ENCODE measurements at places on chromosomes 4 and X. TPM values are rescaled to one million over a fixed set of nuclear protein-coding genes. Genes with fewer than 3 reads are reported as not detected.

DNA sequence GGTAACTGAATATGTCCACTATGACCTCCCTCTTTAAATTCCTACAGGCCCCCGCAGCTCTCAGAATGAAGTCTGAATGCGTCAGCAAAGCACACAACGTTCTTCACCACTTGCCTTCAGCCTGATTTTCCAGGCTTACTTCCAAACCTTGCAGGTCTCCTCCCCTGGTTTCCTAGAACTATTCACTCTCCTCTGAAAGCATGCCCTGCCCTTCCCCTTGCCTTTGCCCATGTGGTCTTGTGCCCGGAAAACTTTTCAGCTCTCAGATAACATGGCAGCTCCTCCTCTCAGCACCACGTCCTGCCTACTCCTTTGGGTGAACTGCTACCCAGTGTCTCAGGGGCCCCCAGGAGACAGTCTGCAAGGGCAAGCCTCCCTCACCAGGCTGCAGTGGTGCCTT is 268.5 kb upstream of the LDB2 start:
- H3K4me1 ChIP-seq = no peaks in the 10 kb centered on the region
- DNase-seq = no peak
- H3K4me3 ChIP-seq = no peak overlapping the region
- H3K27me3 ChIP-seq = no peaks in the 10 kb centered on the region
- H3K27ac ChIP-seq = no peak overlapping the region
- H3K36me3 ChIP-seq = no peaks in the 10 kb centered on the region

DNA sequence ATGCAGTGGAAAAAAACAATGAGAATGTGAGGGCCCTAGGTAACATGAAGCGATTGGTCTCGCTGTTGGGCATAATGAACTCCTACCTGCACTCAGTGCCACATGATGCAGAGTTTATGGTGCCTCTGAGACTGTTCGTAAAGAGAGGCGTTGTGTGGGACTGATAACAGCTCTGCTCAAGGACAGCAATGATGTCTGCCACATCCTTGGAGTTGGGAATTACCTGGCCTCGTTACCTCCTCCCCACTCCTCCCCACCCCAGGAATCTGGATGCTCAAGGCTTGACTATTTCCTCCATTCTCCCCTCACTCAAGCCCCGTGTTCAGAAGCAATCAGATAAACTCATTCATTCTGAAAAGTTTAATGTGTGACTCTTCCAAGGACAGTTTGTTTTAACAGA is 148.0 kb upstream of the JADE1 start:
- H3K27me3 ChIP-seq = no peaks in the 10 kb centered on the region
- H3K4me3 ChIP-seq = no peak overlapping the region
- peak overlapping the region; percentile 80 for H3K27ac ChIP-seq
- H3K36me3 ChIP-seq = no peaks in the 10 kb centered on the region
- H3K4me1 ChIP-seq = peaks cover 28% of the 10 kb centered on the region
- DNase-seq = peak; percentile 34

LONRF3 gene
- total RNA-seq = 7.3 TPM

DNA sequence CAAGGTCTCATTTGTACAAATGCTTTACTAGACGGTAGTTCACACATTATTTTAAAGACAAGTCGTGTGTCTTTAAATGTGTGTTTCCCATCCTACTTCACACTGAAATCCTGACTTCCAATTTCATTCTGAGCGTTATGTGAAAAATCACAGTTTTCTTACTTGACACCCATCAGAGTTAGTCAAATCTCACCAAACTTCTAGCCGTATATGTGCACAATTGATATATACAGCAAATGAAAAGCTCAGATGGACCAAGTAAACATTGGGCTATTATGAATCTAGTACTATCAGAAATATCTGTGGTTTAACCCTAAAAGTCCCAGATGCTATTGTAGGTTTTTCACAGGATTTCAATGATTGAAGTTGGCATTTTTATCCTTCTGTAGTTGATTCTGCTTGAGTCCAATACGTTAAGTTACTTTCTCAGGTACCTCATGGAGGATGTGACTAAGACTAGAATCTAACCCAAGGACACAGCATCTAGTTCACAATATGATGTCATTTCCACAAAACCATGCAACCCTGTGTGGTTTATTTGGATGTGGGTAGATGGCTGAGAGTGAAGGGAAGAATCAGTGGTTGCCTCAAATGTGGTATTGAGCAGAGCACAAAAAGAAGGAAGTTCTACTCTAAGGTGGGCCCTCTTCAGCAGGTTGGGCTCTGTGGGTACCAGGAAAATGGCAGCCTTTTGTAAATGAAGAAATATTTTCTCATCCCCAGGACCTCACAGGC is 22.1 kb upstream of the TRIM60 start:
- H3K4me3 ChIP-seq = no peak overlapping the region
- no peak for DNase-seq
- no peak overlapping the region for H3K27ac ChIP-seq
- no peaks in the 10 kb centered on the region for H3K4me1 ChIP-seq

GRCh38 chr4:94455081-94455480 is 3.3 kb downstream of the PDLIM5 start:
- no peaks in the 10 kb centered on the region for H3K27me3 ChIP-seq
- H3K4me3 ChIP-seq = no peak overlapping the region
- peak overlapping the region; percentile 10 for H3K27ac ChIP-seq
- peak; percentile 76 for DNase-seq
- no peaks in the 10 kb centered on the region for H3K36me3 ChIP-seq

DNA sequence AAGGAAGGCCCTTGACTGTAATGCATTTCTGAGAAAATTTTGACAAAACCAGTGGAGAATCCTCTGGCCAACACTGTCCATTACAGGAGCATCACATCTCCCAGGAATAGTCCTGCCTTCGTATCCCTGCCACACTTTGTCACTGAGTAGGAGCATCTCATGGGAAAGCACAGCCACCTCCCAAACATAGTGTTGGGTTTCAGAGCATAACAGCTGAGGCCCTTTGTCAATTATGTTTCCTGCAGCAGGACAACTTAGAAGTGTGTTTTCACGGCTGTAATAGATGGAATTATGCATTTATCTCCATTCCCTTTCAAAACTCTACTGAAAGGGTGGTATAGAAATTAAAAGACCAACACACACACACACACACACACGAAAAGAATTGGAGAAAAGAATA is 91.1 kb upstream of the SMAD1 start:
- H3K4me1 ChIP-seq = no peaks in the 10 kb centered on the region
- H3K4me3 ChIP-seq = no peak overlapping the region
- no peaks in the 10 kb centered on the region for H3K36me3 ChIP-seq
- H3K27me3 ChIP-seq = no peaks in the 10 kb centered on the region

- H3K4me1 ChIP-seq = no peaks in the 10 kb centered on the region
- H3K27me3 ChIP-seq = no peaks in the 10 kb centered on the region
- DNase-seq = no peak
- no peaks in the 10 kb centered on the region for H3K36me3 ChIP-seq
- H3K4me3 ChIP-seq = no peak overlapping the region
Observed at GRCh38 chrX:149476513-149476912, 28.6 kb downstream of the IDS start.

MAGEA4 gene
- not detected for total RNA-seq

DNA sequence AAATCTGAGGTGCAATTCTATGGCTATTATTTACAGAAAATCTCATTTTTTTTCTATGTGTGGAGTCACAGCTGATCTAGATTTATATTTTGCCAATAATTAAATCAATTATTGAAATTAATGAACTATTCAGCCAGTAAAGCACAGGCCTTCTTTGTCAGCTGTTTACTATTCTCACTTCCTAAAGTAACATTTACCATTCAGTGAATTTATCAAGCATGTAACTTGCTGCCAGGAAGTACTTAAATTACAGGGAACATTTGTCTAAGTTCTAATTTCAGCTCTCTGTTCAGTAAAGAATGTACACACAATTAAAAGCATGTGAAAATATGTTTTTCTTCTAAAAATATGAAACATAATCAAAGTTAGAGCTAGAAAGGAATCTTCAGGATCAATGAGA is 79.3 kb downstream of the DTHD1 start:
- no peaks in the 10 kb centered on the region for H3K4me1 ChIP-seq
- no peak for DNase-seq
- H3K36me3 ChIP-seq = no peaks in the 10 kb centered on the region
- H3K4me3 ChIP-seq = no peak overlapping the region

FAM47E gene
- 5.7 TPM for total RNA-seq

S100P gene
- 1.0 TPM for total RNA-seq

GRCh38 chr4:74893171-74893570 is 39.7 kb upstream of the PARM1 start:
- H3K27me3 ChIP-seq = no peaks in the 10 kb centered on the region
- H3K4me3 ChIP-seq = no peak overlapping the region
- H3K36me3 ChIP-seq = no peaks in the 10 kb centered on the region
- no peak for DNase-seq

GRCh38 chrX:110170029-110170428 is 147.9 kb downstream of the AMMECR1 start:
- H3K4me1 ChIP-seq = no peaks in the 10 kb centered on the region
- no peak overlapping the region for H3K4me3 ChIP-seq
- H3K27ac ChIP-seq = no peak overlapping the region
- H3K27me3 ChIP-seq = peaks cover 5% of the 10 kb centered on the region

DNA sequence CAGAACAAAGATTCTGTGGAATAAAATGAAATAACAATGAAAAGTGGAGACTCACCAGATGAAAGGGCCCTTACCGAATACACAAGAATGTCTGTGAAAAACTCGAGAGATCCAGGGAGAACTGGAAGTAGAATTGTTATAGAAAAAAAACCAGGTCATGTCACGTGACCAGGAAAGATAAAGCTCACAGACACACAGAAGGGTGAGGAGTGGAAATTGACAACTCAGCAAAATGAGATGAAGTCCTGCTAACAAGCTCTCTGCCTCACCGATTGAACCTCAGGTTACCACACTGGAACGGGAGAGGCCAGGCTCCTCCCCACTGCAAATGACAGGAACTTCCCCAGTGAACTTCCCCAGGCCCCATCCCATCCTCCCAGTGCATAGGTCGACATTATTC is 1618.0 kb upstream of the PCDH10 start:
- no peak for DNase-seq
- H3K36me3 ChIP-seq = no peaks in the 10 kb centered on the region
- H3K27ac ChIP-seq = no peak overlapping the region
- no peaks in the 10 kb centered on the region for H3K27me3 ChIP-seq
- no peak overlapping the region for H3K4me3 ChIP-seq

DNA sequence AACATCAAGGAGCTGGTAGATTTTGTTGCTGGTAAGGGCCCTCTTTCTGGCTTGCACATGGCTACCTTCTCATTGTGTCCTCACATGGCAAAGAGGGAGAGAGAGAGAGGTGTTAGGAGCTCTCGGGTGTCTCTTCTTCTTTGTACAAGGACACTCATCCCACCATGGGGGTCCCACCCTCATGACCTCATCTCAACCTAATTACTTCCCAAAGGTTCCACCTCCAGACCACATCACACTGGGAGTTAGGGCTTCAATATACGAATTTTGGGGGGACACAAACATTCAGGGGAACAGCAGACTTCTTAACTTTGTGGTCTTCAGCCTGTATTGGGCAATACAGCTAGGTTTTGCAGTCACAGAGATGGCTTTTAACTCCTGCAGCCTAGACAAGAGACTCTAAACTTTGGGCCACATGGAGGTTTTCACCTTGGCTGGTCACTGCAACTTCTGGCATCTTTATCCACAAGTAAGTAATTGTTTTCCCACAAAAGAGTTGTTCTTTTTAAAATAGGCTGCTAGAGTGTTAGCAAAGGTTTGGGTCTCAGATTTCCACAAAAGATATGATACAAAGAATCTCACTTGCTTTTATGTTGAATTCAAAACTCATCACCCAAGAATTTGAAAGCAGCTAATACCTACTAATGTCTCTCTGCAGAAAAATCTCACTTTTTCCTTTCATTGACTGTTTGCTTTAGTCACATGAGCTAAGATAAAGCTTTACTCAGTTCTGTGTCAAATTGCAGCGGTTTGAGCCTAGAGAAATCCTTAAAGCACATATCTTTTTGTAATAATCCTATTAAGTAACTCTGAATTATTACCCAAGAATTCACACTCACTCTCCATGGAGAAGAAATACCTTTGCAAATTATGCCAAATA is 39.6 kb upstream of the BBS12 start:
- no peaks in the 10 kb centered on the region for H3K4me1 ChIP-seq
- no peak for DNase-seq
- no peaks in the 10 kb centered on the region for H3K36me3 ChIP-seq
- no peak overlapping the region for H3K27ac ChIP-seq

DNA sequence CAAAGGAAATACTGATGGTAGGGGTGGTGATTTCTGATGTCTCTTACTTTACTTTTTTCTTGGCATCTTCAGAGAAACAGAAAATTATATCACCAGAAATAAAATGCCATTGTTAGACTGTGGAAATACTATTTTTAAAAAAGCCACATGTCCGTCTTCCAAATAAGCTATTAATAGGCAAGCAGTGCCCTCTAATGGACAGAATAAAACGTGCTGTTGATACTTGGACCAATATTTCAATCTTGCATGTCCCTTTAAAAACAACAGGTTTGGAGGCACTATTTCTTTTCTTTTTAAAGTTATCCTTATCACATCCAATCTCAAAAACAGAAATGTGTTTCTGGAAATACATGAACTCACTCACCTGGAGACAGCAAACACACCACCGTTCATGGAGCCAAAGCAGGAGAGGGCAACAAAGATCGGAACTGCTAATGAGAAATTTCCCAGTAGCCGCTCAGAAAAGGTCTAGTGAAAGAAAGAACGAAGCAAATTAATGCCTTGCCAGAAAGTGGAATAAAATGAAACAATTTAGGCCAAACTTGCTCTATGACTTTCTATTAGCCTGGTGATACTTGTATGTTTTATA is 59.2 kb downstream of the SLC7A11 start:
- no peaks in the 10 kb centered on the region for H3K27me3 ChIP-seq
- no peak overlapping the region for H3K4me3 ChIP-seq
- peak; percentile 12 for DNase-seq
- H3K36me3 ChIP-seq = no peaks in the 10 kb centered on the region

GLRA2 gene
- total RNA-seq = 0.34 TPM

DNA sequence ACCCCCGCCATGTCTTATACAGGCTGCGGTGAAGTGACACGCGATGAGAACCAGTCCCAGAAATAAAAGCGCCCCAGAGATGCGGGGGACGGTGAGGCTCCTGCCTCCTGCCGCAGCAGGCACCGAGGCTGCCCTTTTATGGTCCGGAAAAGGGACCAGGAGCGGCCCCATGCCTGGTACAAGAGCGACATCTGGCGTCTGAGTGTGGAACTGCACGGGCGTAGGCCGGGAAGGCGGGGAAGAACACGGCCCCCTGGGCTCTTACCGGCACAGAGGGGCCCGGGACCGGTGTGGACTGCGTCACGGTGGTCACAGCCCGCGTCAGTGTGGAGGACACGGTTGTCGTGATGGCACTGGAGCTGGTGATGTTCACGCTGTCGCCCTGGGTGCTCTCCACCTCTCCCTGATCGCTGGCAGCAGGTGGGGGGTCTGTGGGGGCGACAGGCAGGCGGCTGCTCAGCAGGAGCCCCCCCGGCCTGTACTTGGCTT is 8.9 kb upstream of the RENBP start:
- no peak overlapping the region for H3K4me3 ChIP-seq
- peaks cover 97% of the 10 kb centered on the region for H3K36me3 ChIP-seq
- peak; percentile 66 for DNase-seq
- no peak overlapping the region for H3K27ac ChIP-seq
- no peaks in the 10 kb centered on the region for H3K4me1 ChIP-seq

All from adrenal gland (tissue), 19 donors.